ENCODE measurements at places on chromosomes 11 and 22. TPM values are rescaled to one million over a fixed set of nuclear protein-coding genes. Genes with fewer than 3 reads are reported as not detected.

Gene RNH1
- 155 TPM for polyA plus RNA-seq

Gene BAIAP2L2
- not detected for polyA plus RNA-seq

Gene OR52N4
- 2.7 TPM for polyA plus RNA-seq

Gene ZMAT5
- polyA plus RNA-seq, result 69.9 TPM

Gene SPON1
- 0.88 TPM for polyA plus RNA-seq

Gene SCGB2A2
- polyA plus RNA-seq, result not detected

Gene RNF169
- 1.4 TPM for polyA plus RNA-seq

Gene SYT9
- not detected for polyA plus RNA-seq

Gene UPB1
- polyA plus RNA-seq, result not detected

Gene CHRM4
- polyA plus RNA-seq, result 1.1 TPM

Gene UQCC3
- polyA plus RNA-seq, result 11.0 TPM

Gene APOA1
- polyA plus RNA-seq, result not detected

Gene IRAG1
- polyA plus RNA-seq, result not detected

Gene GLYATL1B
- not detected for polyA plus RNA-seq

Gene TMEM45B
- 2.7 TPM for polyA plus RNA-seq

Gene HEPN1
- not detected for polyA plus RNA-seq

Gene PARVA
- 0.18 TPM for polyA plus RNA-seq

Gene TECTA
- not detected for polyA plus RNA-seq

Gene CD3E
- 704 TPM for polyA plus RNA-seq

Gene ELFN2
- not detected for polyA plus RNA-seq

Gene ATL3
- 25.5 TPM for polyA plus RNA-seq

Gene ARHGAP20
- polyA plus RNA-seq, result not detected

Gene CARS1
- 39.6 TPM for polyA plus RNA-seq

Gene PYGM
- polyA plus RNA-seq, result not detected

Gene GLB1L3
- 2.3 TPM for polyA plus RNA-seq

Gene CNTN5
- polyA plus RNA-seq, result not detected
